Urothelium cell line (cell line): ENCODE measurements at places on chromosomes 5 and 9.

DNA sequence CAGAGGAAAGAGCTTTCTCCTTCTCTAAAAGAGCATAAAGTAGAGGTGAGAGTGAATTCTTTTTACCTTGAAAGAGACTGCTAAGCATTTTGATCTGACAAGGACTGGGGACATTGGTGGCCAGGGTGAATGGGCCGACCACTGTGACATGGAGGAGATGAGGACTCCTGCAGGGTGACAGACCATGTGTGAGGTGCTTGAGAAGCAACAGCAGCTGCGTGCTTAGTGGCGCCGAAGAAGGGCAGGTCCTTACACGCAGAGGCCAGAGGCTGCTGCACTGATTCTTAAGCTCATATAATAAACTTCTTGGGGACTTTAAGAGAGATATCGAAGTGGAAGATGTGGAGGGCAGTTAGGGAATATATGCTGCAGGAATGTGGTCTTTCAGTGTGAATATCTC, 8.7 kb upstream of the JAKMIP2 start:
- no peak for DNase-seq

GRCh38 chr5:61964201-61964600, 341.8 kb upstream of the KIF2A start:
- peak; percentile 46 for DNase-seq

DNA sequence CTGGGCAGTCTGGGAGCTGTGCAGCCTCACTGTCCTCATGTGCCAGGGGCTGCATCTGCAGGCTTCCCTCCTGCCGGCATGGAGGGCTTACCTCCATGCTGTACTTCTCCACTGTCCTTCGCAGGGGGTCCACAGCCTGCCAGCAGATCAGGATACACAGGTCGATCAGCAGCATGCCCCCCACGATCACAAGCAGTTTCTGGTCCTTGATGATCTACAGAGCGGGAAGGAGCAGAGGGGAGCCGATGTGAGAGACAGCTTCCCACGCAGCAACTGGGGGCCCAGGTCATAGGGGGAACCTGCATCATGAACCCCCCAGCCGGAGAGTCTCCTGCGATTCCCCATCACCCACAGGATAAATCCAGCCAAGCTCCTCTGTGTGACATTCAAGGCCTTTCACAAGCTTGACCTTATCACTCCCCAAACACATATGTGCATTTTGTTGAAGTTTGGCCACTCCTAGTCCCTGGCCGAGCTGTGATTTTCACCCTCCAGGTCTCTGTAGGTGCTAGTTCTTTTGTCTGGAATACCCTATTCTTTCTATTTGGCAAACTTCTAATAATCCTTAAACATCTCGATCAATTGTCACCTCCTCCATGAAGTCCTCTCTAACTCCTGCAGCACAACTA, 107.3 kb upstream of the TBC1D2 start:
- DNase-seq, result no peak

GRCh38 chr9:126203313-126203712, 123.3 kb upstream of the MVB12B start:
- DNase-seq, result no peak

DNA sequence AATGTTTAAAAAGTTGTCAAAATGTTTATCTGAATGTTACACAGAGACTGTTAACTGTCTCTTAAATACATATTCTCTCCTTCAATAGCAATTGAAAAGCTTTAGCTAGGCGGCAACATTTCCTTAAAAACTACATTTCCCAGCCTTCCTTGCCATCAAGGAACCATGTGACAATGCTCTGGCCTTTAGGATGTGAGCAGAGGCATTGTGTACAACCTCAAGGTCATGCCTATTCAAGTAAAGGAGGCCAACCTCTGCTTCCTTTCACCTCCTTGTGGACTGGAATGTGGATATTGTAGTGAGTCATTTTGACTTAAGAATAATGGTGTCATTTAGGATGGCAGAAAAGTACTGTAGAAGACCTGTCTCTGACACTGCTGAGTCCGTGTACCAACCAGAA, 23.7 kb upstream of the MROH2B start:
- peak; percentile 63 for DNase-seq

GRCh38 chr5:54807421-54807820, 178.0 kb downstream of the ESM1 start:
- DNase-seq, result peak; percentile 49

DNA sequence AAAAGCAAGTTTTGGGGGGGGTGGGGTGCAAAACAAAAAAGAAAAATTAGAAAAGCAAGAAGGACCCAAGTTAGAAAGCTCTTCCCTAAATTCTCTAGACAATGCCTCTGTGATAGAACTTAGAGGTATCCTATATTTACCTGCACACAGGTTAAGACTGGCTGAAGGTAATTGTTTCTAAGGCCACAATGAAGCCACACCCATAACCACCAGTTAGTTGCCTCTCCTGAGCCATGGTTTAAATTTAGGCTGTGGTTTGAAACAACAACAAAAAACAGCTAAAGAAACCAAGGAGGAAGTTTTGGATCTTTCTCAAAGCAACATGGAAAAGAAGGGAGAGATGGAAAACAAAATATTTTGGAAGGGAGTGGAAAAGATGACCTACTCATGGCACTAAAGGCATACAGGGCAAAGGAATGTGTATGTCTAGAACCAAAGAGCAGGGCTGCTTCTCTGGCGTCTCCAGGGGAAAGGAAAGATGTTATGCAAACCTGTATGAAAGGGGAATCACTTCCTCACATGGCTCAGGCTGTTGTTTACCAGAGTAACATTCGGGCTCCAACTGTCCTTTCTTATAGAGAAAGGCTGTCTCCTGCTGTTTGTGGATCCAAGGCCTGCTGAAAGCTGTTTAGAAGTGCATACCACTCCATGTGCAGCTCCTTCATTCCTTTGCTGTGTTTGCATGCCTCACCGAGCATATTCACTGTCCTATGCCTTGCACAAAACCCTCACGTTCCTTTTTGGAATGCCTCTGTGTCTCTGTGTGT, 408.9 kb upstream of the MPDZ start:
- no peak for DNase-seq

- peak; percentile 56 for DNase-seq
Measured at GRCh38 chr5:127875235-127876021, 172.2 kb downstream of the CCDC192 start.

DNA sequence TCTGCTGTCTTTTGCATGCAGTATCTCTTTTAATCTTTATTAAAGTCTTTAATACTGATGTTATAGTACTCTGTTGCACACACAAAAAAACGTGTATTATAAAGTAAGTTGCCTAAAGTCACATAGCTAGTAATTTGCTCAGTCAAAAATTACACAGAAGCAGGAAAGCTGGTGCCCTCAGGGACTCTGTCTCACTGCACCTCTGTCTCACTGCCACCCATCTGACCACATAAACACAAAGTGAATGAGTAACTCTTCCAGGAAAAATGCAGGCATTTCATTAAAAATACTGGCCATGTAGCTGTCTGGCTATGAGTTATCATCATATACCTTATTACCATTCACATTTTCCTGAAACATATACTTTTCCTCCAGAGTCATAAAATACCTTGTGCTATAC, 591.7 kb downstream of the CSNK1G3 start:
- DNase-seq, result no peak

DNA sequence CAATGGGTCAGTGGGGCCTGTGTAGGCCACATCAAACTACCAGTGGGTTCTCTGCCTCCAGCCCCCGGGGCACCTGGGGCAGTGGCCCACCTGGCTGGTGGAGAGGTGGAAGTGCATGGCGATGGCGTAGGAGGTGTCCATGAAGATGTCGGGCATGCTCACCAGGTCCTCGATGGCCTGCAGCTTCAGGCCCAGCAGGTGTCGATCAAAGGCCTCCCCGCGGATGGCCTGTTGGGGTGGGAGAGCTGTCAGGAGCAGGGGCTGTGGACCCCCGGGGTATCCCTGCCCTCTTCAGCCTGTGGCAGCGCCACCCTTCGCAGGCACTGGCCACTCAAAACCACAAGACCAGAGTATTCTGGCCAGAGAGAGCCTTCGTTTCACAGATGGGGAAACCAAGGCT, 14.7 kb downstream of the CRAT start:
- no peak for DNase-seq

- DNase-seq, result peak; percentile 58
Measured at GRCh38 chr5:59193616-59194319, 610.9 kb downstream of the RAB3C start.

- DNase-seq, result no peak
Measured at GRCh38 chr5:38651806-38652205, 95.4 kb upstream of the LIFR start.

DNA sequence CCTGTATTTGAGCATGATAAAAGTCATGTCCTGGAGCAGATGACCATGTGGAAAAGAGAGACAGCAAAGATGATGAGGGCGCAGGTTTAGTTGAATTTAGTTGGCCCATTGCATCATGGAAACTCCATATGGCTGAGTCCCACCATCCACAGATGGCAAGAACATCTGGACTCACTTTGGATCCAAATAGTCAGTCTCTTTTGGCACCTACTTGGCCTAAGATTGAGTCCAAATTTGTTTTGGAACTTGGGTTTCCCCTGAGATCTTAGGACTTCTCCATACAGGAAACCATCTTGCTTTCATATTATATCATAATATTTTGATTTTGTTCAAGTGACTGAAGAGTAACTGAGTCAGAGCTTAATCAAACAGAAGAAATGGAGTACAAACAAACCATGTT, 217.5 kb downstream of the DRD1 start:
- no peak for DNase-seq

DNA sequence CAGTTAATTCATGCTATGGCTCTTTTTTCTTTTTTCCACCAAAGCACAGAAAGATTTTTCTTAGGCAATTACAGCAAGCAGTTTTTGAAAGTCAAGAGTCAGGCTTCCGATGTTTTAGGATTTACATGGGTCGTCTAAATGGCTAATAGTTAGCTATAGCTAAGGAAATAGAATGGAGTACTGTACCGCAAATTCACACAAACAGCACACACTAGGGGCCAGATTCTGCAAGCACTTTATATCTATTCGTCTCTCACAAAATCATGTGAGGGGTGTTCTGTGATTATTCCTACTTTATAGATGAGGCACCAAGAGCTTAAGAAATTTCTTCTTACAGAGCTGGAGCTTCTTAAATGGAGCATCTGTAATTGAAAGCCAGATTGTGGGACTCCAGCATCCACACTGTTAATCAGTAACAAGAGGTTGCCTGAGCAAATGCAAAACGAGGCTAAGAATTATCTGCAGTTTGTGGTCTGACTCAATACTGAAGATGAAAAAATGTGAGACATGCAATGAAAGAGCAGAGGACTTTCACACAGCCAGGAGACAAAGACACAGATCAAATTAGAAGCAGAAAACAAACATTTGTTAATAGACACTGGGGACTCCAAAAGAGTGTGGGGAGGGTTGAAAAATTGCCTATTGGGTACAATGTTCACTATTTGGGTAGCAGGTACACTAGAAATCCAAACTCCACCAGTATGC, 62.7 kb upstream of the CTXN3 start:
- DNase-seq, result no peak

- no peak for DNase-seq
Measured at GRCh38 chr9:89662718-89663613, 58.2 kb downstream of the GADD45G start.

- DNase-seq, result no peak
Measured at GRCh38 chr5:76029739-76030138, 53.4 kb upstream of the SV2C start.

DNA sequence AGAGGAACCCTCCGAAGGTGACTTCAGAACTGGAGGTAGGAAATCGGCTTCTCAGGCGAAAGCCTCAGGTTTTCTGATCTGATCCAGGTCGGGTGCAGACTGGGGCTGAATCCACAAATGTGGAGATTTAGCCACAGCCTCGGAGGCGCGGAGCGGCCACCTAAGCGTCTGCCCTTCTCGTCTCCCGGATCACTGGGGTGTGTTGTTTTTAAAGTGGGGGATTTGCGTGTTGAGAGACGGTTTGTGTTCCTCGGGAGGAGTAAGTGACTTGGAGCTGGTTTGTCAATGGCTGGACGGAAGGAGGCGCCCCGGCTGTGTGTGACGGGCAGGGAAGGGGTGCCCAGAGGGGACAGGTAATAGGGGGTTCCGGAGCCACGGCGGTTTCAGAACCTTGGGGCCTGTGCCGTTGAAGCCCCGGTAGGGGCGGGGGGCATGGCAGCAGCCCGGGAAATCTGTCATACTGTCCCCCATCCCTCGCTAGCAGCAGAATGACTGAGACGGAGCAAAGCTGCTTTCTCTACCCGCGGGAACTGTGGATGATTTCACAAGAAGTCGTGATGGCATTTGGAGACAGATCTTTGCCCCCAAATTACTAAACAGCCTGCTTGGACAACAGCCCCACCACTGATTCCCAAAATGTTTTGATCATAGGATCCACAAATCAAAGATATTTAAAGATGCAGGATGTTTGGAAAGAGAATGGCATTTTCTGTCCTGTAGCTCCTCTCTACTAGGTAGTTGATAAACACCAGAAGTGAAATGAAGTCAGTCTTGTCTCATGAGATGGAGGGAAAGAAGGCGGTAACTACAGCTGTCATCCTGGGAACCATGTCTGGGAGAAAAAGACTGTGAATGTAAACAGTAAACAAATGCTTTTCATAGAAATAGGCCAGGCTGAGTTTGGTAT, 216.5 kb downstream of the PDZD2 start:
- peak; percentile 64 for DNase-seq

DNA sequence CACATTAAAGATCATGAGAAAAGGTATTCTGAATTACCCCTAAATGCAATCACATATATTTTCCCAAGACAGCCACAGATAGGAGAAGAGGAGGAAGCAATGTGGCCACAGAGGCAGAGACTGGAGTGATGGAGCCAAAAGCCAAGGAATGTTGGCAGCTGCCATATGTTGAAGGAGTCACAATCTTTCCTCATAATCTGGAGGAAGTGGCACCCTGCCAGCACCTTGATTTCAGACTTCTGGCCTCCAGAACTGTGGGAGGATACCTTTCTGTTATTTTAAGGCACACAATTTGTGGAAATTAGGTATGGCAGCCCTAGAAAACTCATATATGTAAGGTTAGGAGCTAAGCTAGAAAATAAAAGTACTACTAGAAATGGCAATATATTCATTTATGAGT, 139.9 kb upstream of the GAS1 start:
- no peak for DNase-seq

DNA sequence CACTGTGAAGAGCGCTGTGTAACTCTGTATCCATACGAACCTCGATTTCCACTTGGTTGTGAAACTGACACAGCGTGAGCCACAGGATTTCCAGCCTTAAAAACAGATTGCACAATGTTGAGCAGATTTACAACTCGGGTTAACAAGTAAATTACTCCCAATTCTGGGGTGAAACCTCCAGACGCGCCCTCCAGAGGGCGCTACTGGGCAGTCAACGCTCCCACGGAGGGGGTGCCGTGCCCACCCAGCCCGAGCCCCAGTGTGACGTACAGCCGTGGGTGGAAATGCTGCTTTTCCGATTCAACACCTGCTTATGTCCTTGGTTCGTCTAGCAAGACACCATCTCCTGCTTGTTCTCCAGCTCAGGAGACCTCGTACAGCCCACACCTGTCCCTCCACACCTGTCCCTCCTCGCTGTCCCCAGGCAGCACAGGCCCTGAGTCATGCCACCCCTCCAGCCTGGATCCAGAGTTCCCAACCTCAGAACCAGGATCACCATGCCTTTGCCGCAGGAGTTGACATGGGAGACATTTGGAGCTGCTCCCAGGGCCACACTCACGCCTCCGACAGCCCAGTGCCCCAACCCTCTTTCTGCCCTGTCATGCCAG, 34.4 kb upstream of the SLC6A3 start:
- DNase-seq, result peak; percentile 57
